Lung (tissue), 17 donors: ENCODE measurements at places on chromosomes 11 and 22. TPM values are rescaled to one million over a fixed set of nuclear protein-coding genes. Genes with fewer than 3 reads are reported as not detected.

GRCh38 chr11:131683666-131684065, 313.3 kb downstream of the NTM start:
- no peak for DNase-seq

GRCh38 chr11:70000228-70000627, 77.9 kb upstream of the ANO1 start:
- no peak for DNase-seq

DNA sequence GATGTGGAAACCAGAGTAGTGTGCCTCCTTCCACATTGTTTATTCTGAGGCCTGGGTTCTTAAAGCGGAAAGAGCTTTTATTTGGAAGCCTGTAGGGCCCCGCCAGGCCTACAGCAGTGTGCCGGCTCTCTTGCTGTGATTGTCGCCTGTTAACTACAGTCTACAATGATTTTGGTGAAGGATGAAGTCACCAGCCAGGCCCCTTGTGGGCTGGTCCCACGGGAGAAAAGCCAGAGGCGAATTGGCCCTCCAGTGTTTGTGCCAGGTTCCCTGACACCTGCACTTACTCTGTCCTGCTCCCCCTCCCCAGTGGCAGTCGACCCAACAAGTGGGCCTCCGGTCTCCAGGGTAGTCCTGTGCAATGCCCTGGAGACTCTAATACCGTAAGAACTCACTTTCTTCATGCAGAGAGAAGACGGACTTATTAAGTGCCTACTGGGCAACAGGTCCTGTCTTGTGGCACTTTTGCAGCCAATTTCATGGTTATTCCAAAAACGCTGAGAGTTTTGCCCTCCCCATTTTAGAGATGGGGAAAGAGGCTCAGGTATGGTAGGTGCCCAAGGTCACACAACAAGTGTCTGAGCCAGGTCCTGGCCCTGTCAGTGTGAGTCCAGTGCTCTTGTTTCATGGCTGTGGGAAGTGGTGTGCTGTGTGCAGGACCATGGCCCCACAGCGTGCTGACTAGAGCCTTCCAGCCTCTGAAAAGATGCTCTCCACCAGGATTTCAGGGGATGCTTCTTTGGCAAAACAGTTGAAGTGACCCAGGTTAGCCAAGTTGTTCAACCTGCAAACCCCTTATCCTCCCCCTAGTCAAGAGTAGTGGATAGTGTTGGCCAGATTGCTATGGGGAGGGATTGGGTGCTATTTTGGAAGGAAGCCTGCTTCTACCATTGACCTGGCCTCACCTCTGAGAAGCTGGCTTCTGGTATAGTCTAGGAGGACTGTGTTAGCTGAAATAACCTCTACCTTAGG, 1.4 kb downstream of the MICAL2 start:
- DNase-seq: no peak

- DNase-seq: no peak
Observed at GRCh38 chr11:74090701-74091100, 80.1 kb downstream of the C2CD3 start.

- peak; percentile 84 for DNase-seq
Observed at GRCh38 chr11:96062134-96062533, 138.2 kb upstream of the MTMR2 start.

DNA sequence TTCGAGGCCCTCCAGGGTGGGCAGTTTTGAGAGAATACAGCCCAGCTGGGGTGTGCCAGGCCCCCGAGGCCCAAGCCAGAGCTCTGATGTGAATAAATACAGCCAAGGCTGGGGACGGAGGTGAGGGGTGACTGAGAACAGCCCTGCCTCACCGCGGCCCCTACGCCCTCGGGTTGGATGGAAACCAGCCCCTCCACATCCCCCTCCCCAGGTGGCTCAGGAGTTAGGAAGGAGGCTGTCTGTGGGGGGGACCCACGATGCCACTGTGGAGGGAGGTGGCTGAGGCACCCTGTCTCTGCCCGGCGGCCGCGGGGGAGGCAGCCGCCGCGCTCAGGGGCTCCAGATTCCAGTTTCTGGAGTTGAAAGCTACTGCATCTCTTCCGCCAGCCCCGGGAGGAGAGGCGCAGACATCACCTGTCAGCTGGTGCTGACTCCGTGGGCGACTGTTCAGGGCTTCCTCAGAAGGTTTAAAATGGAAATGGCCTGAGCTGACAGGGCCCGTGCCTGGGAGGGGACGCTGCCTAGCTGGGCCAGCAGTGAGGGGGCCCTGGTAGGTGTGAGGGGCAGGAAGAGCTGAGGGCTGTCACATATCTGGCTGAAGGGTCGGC, 1.4 kb downstream of the FLRT1 start:
- no peak for DNase-seq

- DNase-seq: peak; percentile 69
Observed at GRCh38 chr11:64152841-64153691, 12.8 kb downstream of the MACROD1 start.

- no peak for DNase-seq
Observed at GRCh38 chr11:88344869-88345268, 7.3 kb upstream of the CTSC start.

GRCh38 chr11:9347100-9347499, 32.7 kb upstream of the TMEM41B start:
- DNase-seq: no peak

- no peak for DNase-seq
Observed at GRCh38 chr22:29719899-29720645, at the start of gene CABP7. Gene CABP7 (plus strand): TSS chr22:29720003. CDS start chr22:29720425, 422 bp downstream.

DNA sequence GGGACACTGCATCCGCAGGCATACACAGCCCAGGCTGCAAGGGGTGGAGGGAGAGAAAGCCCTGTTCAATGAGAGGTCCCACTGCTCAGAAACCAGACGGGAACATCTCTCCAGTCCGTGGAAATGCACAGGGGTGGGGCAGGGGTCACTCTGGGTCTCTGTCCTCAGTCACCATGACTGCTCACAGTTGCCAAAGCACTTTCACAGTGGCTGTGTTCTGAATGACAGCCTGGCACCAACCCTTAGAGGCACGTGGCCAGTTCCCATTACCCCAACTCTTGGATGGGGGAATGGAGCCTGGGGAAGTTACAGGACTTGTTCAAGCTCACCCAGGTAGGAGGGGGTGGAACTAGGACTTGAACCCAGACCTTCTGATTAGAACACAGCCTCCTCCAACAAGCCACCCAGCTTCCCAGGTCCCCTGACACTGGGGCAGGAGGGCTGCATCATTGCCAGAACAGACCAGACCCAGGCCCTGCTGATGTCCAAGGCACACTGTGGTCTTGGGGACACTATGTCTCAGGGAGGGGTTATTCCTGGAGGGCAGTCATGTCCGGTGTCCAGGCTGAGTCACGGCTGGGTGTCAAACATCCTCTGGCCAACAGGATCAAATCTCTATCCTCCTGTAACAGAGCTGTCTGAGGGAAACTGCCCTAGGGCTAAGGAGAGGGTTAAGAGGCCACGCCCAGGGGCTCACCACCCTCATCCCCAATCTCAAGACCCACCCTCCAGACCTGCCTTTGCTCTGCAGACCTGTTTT, 8.2 kb downstream of the ZNF70 start:
- DNase-seq: no peak

DNA sequence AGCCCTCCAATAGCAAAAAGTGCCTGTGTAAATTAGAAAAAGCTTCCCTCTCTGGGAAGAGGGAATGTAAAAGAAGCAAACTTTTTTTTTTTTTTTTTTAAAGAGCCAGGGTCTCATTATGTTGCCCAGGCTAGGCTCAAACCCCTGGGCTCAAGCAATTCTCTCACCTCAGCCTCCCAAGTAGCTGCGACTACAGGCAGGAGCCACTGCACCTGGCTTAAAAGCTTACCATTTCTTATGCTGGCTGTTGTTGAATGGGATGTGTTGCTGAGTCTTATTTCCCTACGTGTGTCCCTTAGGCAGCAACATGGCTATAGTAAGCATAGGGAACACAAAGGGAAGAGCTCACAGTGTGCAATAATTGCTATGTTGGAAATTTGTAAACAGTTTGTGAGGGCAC, 225.5 kb upstream of the CCDC90B start:
- no peak for DNase-seq

DNA sequence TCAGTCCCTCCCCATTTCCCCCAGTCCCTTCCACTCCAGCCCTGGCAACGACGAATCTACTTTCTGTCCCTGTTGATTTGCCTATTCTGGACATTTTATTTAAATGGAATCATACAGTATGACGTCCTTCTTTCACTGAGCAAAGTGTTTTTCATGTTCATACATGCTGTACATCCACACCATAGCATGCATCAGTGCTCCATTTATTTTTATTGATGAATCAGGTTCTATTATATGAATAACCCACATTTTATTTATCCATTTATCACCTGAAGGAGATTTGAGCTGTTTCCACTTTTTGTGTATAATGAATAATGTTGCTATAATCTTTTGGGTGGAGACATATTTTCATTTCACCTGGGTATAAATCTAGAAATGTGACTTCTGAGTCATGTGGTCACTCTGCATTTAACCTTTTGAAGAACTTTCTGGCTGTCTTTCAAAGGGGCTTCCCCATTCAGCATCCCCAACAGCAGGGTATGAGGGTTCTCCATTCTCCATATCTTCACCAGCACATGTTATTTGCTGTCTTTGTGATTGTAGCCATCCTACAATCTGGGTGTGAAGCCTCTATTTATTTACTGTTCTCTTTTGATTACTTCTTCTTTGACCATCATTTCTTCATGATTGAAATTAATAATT, 531.7 kb downstream of the ETS1 start:
- no peak for DNase-seq

DNA sequence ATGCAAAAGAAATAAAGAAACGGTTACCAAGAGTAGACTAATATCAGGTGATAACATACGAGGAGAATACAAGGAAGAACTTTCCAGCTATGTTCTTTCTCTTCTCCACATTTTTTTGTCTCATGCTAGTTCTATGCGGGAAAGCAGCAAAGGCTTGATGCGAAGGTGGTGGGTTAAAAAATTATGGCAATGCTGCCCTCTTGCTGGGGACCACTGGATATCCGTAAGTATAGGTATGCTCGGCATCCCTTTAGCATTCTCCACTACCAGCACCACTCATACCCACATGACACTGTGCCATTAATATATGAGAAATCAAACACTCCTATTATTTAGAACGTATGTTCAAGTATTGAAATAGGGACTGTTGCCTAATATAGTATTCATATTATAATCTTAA, 776.4 kb downstream of the LRRC4C start:
- DNase-seq: no peak

- DNase-seq: no peak
Observed at GRCh38 chr11:4466871-4467442, 15.5 kb upstream of the OR52K1 start.

GRCh38 chr11:2203440-2204259, 32.0 kb upstream of the TH start:
- DNase-seq: no peak

DNA sequence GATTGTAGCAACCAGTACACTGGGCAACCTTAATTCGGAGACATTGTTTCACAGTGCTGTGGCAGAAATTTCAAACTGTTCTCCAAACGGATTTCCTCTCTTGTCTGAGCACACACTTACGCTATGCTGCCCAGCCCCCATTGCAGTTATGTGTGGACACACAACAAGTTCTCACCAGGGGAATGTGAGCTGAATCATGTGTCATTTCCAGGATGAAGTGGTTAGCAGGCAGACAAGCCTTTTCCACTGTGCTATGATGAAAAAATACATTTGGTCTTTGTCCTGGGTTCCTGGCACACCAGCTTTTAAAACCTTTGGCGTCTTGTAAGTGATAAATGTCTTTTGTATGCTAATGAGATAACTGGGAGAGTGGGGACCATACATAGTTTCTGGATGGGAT, 46.9 kb upstream of the SYT9 start:
- DNase-seq: no peak

GRCh38 chr11:18722293-18722637, 3.7 kb downstream of the IGSF22 start:
- DNase-seq: no peak

DNA sequence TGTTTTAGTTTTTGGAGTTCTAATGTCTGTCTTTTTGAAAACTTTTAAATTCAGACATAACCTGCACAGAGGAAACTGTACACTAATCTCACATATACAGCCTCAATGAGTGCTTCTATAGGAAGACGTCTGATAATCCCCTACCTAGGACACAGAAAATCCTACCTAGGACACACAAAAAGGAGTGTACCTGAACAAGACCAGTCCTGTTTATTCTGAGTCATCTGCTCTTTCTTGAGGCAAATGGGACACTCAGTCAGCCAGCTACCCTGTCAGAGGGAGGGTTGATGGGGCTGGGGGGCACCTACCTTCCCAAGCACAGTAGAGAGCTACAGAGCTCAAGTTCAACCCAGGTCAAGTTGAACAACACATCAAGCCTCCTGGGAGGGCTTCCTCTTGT, 346.6 kb upstream of the NCAM1 start:
- DNase-seq: no peak

DNA sequence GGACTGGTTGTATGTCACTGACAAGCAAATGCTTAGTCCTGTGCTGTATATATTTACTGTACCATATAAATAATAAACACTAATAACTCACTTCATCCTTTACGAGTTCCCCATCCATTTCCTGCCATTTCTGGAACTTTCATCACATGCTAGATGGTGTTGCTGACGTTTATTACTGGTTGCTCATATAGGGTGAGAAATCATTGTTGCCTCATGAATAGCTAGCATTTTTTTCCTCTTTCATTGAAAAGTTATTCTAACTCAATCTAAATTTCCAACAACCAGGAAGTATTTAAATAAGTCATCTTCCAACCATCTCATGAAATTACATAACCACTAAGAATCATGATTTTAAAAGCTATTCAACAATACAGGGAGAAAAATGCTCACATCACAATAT, 88.6 kb upstream of the RCN1 start:
- no peak for DNase-seq

GRCh38 chr11:92588393-92588792, 363.8 kb downstream of the FAT3 start:
- no peak for DNase-seq

DNA sequence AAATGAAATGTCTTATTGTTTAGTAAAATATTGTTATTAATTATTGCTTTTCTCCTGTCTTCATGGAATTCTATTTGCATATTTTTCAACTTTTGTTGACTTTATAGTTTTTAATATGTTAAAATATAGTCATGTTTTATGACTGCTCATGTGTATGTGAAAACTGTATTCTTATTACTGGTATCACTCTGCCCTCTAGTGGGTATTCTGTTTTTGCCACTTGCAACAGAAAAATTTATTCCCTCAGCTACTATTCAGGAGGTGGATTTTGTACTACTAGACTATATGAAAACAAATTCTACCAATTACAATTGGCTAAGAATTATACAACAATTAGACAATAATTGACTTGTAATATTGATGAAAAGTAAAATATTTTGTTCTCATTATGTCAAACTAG, 45.0 kb downstream of the OR4C6 start:
- DNase-seq: no peak

Gene PAMR1
- 15.2 TPM for total RNA-seq

Gene ZNF214
- 4.7 TPM for total RNA-seq

Gene GPR83
- total RNA-seq: 0.06 TPM

Gene SOX6
- total RNA-seq: 13.9 TPM

Gene LRRC4C
- total RNA-seq: 0.40 TPM

Gene CRYBB1
- total RNA-seq: 0.57 TPM

Gene TMEM126A
- total RNA-seq: 17.1 TPM

Gene OR52I2
- not detected for total RNA-seq
